ENCODE measurements at places on chromosomes 7 and 10.
A peak's percentile ranks its signal among the peaks of the same experiment; 100 is the strongest.

GRCh38 chr7:125934539-125934938 lies 1004.9 kb upstream of the POT1 start:
- DNase-seq: no peak

- DNase-seq: peak; percentile 9
Observed at GRCh38 chr7:96084881-96085553, 236.9 kb downstream of the SLC25A13 start.

DNA sequence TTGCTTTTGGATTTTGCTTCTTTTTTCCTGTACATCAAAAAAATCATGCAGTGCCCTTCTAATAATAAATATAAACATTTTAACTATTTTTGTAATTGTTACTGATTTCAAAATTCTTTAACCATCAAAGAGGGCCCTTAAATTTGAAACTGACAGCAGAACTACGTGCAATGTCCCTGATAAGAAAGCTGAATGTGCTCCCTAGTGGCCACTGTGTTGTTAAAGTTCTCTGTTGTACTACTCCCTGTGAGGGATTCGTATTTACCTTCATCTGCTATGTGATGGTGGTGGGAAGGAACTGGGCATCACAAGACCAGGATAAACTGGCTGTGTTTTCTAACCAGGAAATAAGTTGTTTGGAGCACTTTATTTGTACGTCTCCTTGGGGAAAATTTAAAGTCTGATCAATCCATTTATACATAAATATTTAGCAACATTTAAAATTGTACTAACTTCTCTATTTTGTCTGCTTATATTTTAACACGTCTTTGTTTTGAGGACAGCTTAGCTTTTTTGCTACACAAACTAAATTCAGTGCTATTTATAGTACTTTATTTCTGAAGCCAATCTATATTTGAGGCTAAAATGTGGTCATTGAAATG lies 322.4 kb downstream of the HGF start:
- DNase-seq: peak; percentile 61

GRCh38 chr10:60611291-60611747 lies 167.0 kb upstream of the CDK1 start:
- peak; percentile 86 for DNase-seq

DNA sequence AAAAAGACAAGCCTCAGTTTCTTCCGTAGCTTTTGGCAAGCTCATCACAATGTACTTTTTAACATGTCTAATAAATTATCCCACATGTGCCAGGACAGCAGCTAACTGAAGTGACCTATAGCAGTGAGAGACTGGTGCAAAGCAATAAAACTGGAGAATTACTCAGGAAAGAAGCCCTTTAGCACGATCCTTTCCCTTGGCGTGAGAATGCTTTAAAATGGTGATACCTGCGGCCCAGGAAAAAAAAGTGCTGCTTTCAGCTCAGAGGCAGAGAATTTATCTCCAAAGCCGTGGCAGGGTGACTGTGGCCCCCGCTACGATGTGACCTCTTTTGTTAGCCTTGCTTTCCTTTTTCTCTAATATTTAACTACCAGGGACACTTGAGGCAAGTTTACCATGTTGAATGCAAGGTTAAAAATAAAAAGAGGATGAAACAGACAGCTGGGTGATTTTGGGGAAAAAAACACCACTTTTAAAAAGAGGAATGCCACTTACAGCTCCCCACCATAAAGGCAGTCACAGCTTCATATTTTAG lies 184.0 kb downstream of the FANK1 start:
- DNase-seq: no peak

DNA sequence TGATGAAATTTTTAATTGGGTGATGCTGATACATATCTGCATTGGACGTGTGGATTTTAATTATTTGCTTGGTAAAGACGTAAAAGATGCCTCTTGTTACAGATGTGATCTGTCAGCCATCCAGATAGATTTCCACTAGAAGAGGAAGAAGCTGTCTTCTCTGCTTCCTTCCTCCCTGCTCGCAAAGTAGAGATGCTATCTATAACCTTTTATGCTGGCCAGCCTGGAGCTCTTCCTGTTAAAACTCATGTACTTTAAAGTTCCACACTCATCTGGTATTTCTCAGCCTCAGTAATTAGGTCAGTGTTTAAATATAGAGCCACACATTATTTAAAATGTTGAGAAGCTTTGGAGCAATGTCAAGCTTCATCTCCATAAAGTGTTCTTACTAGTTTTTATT lies 51.2 kb upstream of the TMEM229A start:
- DNase-seq: no peak

DNA sequence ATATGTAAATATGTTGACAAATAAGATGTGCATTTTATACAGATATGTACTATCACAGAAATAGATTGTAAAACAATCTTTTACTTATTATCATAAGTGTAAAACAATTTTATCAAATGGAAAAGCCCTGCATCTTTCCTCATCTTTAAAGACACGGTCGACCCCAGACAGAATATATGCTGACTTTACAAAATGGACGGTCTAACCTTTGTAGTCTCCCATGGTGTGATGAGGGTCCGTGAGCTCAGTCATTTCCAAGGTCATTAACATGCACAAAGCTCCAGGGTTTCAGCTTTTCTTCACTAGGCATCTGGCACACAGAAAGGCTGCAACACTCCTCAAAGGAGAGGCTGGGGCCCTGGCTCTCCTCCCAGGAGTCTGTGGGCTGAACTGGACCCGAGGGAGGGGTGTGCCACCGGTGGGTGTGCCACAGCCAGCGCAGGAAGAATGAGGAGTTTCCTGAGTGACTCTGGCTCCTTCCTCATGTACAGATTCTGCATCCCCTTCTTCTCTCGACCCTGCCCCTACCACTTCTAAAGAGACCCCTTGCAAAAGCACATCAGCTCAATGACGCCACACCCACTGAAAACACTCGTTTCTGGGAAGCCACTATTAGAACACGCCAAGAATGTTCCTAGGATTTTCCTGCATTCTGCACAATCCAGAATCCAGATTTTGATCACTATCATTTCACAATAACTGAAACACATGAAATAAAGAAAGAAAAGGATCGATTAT lies 26.2 kb upstream of the ABLIM1 start:
- DNase-seq: no peak

DNA sequence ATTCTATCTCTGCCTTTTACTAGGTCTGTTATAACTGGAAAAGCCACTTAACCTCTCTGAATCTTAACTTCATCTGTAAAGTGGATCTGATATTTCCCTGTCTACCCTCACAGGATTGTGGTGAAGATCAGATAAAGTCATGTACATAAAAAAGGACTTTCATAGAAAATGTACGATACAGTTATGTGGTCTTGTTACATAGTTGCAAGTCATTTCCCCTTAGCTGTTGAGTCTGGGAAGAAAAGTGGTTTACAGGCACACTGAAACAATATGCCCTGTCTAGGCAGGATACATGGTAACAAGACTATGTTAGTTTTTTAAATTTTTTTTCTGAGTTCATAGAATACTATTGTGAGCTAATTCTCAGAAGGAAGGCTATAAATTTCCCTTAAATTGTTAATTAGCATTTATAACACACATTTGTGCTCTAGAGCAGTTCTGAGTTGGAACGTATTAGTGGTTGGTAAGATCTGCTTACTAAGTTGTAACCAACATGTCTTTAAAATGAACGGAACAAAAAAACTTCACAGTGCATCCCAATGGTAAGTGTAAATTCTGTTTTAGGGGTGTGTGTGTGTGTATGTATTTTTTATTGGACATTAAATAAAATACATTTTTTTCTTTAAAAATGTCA lies 7.1 kb upstream of the GSTO1 start:
- no peak for DNase-seq

GRCh38 chr10:30034433-30035137 lies 24.8 kb downstream of the JCAD start:
- no peak for DNase-seq

DNA sequence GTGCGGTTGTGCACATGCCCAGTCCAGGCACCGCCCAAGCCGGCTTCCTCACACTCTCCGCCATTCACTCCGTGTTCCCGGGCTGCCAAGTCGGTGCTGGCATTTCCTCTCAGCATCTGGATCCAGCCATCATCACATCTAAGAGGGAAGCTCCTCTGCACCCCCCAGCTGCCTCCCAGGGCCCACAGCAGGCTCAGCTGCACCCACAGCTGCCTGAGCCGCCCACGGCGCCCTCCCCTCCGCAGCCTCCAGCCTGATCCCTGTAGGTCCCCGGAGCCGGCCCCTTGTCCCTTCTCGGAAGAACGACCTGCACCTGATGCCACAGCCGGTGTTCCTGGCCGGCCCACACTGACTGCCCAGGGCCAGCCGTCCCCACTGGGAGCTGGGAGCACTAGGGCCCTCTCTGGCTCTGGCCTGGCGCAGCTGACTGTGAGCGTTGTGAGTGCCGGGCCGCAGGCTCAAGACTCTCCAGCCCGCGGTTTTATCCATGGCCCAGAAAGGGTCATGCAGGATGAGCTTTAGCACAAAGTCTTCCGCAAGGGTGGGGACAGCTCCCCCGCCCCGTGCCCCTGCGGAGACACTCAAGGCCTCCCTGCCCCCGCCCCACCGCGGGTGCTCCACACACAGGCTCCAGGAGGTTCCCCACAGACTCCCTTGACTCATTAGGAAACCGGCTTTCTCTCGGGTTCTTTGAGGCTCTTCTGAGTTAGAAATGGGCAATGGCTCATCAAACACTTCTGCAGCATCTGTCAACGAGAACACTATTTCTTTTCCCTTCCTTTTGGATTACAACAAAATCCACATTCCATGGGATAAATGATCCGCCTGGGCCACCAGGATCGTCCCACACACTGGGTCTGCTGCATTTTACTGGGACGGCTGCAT lies 31.2 kb downstream of the CFAP46 start:
- no peak for DNase-seq
